ENCODE measurements at places on chromosomes 2 and 18.

DNA sequence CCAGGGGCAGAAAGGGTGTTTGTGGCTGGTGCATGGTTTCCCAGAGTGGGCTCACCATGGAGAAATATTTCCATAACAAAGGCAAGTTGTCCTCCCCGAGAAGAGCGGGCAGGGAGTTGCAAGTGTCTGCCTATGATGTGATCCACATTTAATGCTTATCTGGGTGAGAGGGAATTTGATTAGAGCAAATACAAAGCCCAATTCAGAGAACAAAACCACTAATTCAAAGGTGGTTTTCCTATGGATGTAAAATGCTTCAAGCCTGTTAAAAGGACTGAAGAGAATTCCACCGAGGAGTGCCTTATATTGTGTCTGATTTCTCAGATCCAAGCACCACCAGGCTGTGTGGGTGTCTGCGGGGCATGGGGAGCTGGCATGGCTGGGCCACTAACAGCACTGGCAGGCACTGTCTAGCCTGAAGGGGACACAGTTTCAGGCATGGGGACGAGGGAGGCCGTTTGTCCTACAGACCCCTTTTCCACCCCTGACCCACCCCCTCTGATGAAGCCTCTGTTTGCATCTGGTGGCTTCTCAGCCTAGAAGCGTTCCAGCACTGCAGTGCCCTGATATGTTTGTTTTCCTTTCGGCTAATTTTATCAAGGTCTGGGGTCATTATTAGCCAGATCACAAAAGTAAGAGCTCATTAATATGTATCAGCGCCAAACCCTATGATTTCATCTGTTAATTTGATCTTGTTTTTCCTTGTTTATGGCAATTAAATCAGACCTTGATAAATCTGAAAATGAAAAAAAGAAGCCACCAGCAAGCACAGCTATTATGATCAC is 357.3 kb downstream of the HRH4 start:
- DNase-seq = no peak

- DNase-seq = peak; percentile 2
Measured at GRCh38 chr2:5914811-5915611, 222.8 kb downstream of the SOX11 start.

- no peak for DNase-seq
Measured at GRCh38 chr2:209582281-209582680, 158.4 kb downstream of the MAP2 start.

DNA sequence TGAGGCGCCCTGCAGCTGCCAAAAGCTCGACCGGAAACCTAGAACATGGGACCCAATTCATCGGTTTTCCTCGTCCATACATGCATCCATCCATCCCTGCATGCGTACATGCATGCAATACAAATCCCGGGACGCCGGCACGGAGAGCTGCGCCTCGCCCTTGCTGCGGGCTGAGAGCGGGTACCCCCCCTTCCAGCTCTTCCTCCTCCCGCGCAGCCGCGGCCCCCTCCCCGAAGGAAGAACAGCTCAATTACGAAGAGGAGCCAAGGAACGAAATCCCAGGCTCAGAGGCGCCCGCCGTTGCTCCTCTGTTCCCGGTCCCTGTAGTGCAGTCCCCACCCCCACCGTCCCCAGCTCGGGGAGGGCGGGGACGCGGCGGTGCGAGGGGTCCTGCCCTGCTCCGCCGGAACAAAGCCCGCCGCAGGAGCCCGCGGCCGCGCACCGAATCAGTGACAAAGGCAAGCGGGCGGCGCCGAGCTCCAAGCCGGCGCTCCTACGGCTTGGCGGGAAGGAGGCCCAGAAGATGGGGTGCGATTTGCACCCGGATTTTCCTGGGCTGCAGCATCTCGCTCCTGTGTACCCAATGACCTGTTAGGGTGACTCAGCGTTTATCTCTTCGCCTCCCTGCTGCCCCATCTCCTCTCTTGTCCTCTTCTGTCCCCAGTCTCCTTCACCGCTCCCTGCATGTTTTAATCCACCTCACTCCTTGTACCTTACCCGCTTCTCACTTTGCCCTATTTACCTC is 8.9 kb upstream of the POU3F3 start:
- no peak for DNase-seq

DNA sequence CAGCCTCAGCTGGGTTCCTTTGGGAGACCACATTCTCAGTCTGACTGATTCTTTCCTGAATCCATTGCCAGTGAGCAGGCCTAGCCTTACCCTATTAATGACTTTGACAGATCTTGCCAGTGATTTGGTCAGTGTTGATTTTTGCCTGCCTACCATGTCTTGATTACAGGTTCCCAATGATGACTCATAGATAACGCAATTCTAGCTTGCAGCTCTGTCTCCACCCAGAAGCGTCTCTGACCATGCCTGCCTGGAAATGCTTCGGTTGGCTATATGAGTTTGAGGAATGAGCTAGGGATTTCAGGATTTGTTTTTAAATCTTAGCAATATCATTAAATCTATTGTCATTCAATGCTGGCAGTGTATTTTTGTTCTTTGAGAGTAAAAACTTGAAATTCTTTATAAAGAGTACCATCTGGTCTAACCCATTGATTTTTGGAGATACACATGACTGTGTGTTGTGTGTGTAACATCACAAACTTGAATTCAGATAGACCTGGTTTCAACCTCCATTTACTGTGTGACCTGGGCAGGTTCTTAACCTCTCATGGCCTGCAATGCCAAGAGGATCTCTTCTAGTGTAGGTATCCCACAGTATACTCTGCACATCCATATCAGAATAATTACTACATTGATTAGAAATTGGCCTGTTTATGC is 57.0 kb downstream of the CCDC150 start:
- DNase-seq = peak; percentile 38

DNA sequence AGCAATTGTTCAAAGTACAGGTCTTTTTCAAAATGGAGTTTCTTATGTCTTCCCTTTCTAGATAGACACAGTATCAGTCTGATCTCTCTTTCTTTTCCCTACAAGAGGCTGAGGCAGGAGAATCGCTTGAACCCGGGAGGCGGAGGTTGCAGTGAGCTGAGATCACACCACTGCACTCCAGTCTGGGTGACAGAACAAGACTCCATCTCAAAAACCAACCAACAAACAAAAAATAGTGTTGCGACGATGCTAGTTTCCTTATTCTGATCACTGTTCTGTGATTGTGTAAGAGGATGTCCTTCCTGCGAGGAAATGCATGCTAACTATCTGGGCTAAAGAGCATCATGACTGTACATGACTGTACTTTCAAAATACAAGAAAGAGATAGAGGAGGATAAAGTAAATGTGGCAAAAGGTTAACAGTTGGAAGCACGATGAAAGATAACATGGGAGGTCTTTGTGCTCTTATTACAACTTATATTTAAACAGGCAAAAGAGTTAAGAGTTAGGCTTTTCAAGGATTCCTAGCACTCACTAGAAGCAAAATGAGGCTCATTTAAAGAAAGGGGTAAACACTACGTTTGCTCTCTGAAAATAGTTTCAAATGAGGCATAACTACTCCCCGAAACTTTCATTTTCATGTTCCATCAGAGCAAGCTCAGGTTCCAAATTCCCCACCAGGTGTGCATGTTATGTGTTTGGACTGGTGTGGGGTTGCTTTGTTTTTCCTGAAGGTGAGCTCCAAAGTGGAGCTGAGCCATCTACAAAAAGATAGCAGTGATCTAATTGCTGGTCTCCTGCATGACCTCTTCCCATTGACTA is 23.8 kb downstream of the SOWAHC start:
- peak; percentile 53 for DNase-seq

DNA sequence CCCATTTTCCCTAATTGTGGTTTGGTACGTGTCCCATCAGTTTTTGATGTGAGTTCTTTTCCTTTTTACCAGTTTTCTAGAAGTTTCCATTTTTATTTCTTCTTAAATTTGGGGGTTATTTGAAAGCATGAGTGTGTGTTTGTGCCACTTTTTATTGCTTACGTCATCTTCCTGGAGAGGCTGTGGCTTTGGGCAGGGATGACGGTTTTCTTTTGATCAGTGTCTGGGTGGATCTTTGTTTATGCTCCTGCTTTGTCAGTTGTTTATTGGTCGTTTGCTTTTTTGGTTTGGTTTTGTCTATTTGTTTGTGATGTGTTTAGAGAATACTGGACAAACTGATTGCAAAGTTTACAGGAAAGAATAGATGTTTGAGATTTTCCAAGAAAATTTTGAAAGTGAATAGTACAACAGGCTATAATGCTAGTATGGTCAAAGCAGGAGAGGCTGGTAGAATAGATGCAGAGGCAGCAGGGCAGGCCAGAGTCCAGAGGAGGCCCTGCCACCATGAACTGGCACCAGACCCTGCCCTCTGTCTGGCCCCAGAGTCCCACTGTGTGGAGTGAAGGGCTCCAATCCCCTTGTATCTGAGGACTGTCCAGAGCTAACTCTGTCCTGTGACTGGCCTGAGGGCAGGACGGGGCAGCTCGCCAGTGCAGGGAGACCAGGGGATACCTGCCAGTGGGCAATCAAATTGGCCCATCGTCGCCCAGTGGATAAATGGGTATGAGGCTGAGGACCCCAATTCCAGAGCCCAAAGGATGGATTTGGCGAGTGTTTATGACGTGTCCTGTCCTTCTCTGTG is 23.4 kb upstream of the SNED1 start:
- DNase-seq = no peak

GRCh38 chr2:239327536-239328350 is 73.1 kb downstream of the HDAC4 start:
- no peak for DNase-seq

DNA sequence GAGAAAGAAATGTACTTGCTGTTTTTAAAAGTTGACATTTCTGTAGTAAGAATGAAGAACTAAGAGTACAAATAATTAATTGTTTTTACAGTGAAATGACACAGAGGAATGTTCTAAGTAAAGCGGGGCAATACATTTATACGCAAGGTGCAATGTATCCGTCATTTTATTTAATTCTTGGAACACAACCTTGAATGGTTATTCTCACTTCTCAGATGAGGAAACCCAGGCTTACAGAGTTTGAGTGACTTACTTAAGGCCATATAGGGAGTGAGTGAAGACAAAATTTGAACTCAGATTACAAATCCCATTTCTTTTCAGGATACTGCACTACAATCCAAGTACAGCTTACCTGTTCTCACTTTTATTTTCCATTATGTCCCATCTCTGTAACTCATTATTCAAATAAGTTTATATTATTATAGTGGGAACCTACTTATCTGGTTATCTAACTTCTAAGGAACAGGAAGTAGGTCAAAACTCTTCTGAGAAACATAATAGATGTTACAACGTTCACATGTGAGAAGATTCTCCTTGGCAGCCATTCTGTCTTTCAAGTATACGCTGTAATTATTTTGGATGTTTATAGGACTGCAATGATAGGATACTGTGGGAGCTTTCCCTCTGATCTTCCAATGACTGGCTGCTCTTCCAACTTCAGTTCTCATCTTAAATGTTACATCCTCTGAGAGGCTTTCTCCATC is 12.3 kb upstream of the STK17B start:
- DNase-seq = no peak
